Amniotic epithelial cell (primary cell): ENCODE measurements at places on chromosomes 4 and X.

GRCh38 chr4:18938343-18939099 is 917.0 kb upstream of the LCORL start:
- peak; percentile 61 for DNase-seq

- DNase-seq, result no peak
Observed at GRCh38 chrX:153803211-153804099, 9.0 kb downstream of the SSR4 start.

DNA sequence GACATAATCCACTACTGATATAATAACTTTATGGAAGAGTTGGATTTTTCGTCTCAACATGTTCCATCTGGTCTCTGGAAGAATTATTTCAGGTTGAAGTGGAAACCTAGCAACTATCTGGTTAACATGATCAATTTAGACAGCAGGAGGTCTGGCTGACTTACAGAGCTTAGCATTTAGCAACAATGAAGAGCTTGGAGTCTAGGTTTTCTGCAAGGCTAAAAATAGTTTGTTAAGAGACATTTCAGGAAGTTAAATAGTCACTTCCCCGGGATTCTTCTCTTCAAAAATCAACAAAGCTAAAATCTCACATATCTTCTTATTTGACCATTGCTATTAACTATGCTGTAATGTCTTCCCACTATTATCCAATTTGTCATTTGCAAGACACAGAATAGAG is 418.6 kb upstream of the DIPK2B start:
- peak; percentile 36 for DNase-seq

- no peak for DNase-seq
Observed at GRCh38 chrX:67892401-67892800, 348.6 kb downstream of the AR start.

GRCh38 chr4:5890063-5890727 is 2.7 kb downstream of the CRMP1 start:
- DNase-seq, result no peak

DNA sequence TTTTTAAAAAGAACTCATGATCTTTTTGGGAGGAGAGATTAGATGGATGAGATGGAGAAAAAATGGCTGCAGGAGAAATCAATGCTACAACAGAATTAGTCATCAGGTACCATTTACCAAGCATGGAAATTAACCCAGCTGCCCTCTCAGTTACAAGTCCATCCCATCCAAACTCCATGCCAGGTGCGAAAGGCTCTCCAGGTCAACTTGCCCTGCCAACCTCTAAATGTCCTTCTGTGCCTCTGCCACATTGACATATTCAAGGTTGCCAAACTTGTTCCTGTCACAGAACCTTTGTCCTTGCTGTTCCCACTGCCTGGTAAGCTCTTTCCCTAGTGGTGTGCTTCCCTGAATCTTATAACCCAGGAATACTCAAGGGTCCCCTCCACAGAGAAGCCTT is 7.2 kb downstream of the SPATA18 start:
- DNase-seq, result no peak
